A549 treated with AZD2906 at 1 μM for 4 hours (cell line): ENCODE measurements at places on chromosomes 2 and 18. TPM values are rescaled to one million over a fixed set of nuclear protein-coding genes. Genes with fewer than 3 reads are reported as not detected.

The CD8B2 gene
- not detected in 5 replicates for total RNA-seq

The GKN2 gene
- 1.9 to 3.2 TPM (median 2.5 TPM) in 5 replicates for total RNA-seq

The PDE1A gene
- 0.15 to 0.30 TPM (median 0.19 TPM) in 5 replicates for total RNA-seq

The RPRM gene
- 0.05 to 0.08 TPM (median 0.08 TPM) in 3 of 5 replicates, not detected in the others for total RNA-seq

The RTP5 gene
- not detected in 5 replicates for total RNA-seq

The NGEF gene
- 13.0 to 16.8 TPM (median 15.5 TPM) in 5 replicates for total RNA-seq

The TMEM17 gene
- 3.9 to 4.6 TPM (median 4.2 TPM) in 5 replicates for total RNA-seq

The ACMSD gene
- not detected in 5 replicates for total RNA-seq

The GREB1 gene
- 2.3 to 4.1 TPM (median 3.5 TPM) in 5 replicates for total RNA-seq

The EVA1A gene
- 7.8 to 10.1 TPM (median 8.6 TPM) in 5 replicates for total RNA-seq

The ZAP70 gene
- 0.02 to 0.18 TPM (median 0.04 TPM) in 4 of 5 replicates, not detected in the other for total RNA-seq

The ARHGEF33 gene
- 0.02 to 0.16 TPM (median 0.03 TPM) in 3 of 5 replicates, not detected in the others for total RNA-seq

The EDAR gene
- 0.02 to 0.10 TPM (median 0.04 TPM) in 5 replicates for total RNA-seq

The GCKR gene
- 0.10 to 0.42 TPM (median 0.32 TPM) in 5 replicates for total RNA-seq
